ENCODE measurements at places on chromosomes 6 and 20.

DNA sequence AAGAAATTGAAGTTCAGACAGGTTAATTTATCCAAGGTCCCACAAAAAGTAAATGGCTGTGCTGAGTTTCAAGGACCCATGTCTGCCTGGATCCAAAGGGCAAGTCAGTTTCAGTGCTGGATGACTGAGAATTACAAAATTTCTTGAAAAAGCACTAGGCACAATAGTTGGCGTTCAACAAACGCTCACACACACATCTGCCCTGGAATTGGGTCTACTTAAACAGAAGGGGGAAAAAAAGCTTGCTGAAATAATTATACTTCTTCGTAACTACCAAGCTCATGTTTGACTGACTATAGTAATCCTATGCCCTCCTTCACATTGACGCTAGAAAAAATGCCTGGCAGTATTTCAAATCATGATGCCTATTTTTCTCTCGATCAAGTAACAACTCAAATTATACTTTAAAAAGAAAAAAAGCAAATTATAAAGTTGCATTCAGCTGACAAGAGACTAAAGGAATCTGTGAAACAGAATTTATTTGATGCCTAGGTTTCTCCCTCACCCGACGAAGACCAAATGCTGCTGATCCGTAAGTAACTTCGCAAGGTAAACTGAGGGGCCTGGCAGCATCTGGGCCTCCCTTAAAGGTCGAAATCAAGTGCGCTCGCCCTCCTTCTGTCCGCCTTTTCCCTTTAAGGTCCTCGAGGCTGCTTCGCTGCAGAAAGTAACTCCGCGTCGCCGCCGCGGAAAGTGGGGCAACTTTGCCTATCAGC is 650 bp upstream of the CD2AP start:
- no peak for DNase-seq

DNA sequence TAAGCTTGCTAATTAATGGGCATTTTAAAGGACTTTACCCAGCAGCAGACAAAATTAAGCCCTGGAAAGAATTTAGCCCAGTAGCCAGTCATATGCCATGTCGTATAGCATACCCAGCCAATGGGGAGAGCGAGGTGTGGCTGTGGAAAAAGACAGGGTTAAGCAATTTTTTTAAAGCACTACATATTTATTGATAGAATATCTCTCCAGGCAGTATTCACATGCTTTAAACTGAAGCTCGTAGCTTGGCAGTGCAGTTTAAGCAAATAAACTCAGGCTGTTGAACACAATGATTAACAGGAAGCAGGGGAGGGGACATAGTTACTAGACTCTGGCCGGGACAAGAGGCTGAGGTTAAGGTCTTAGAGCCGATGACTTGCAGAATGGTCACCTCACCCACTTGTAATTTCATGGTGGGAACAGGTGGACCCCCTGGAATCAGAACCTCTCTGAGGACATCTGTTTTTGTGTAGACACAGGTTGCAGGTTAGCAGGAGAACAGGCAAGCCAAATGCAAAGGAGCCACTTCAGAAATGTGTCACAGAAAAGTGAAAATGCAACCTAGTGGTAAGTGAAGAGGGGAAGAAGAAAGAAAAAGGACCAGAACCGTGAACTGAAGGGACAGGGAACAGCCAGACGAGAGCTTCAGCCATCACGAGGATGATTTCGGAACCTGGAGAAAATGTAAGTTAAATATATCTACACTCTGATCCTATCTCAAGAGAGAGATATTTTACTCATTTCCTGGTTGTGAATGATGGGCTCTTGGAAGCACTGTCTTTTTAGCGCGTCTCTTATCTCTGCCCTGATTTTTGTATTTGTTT is 7.2 kb downstream of the GCNT2 start:
- DNase-seq = peak; percentile 54

DNA sequence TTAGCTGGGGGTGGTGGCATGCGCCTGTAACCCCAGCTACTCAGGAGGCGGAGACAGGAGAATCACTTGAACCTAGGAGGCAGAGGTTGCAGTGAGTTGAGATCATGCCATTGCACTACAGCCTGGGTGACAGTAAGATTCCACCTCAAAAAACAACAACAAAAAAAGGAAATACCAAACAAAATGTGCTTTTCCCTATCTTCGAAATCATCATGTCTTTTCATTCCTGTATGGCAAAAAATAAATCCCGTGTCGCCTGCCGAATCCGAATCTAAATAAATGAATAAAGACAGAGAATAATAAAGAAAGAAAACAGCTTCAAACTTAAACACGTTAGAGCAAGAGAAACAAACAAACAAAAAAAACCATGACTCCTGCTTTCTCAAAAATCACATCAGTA is 11.8 kb downstream of the B4GALT5 start:
- DNase-seq = no peak

DNA sequence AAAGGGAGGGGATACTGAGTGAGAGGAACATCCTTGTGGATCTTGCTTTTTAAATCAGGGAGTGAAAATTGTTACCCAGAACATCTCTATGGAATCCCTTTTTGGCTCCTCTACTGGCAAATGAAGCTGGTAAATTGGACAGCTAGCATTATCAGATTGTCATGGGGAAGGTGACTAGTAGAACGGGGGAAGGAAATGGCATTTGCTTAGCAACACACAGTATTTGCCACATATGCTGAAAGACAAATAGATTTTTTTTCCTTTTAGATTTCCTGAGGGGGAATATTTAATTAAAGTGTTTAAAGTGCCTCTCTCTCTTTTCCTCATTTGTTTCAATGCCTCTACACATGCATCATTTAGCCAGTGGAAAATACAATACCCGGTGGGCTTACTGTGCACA is 573.5 kb downstream of the BCKDHB start:
- DNase-seq = no peak

DNA sequence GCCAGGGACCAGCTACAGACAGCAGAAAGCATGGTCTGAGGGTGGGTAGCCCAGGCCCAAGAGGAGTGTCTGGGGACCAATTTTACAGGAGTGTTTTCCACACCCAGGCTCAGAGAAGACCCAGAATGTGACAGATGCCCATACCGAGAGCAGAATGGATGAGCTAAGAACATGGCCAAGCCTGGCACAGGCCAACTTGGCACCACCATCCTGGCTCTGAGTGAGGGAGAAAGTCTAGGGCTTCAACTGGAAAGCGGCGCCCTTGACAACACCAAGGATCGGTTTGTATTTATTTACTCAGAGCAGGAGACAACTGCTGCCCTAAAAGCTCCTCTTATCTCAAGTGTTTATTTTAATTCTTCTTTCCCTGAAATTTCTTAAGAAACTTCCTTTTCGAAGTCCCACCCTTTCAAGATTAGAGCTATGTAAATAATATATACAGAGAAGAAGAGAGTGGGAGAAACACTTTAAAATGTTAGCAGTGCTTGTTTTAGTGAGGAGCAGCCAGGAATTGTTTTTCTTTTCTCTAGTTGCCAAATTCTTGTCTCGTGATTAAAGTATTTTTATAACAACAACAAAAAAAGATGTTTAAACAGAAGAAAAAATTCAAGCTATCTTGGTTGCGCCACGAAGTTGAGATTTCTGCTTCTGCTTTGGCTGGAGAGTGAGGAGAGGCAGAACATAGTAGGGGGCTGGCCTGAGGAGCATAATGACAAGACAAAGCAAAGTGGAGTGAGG is 16.2 kb downstream of the TNXB start:
- DNase-seq = peak; percentile 98

DNA sequence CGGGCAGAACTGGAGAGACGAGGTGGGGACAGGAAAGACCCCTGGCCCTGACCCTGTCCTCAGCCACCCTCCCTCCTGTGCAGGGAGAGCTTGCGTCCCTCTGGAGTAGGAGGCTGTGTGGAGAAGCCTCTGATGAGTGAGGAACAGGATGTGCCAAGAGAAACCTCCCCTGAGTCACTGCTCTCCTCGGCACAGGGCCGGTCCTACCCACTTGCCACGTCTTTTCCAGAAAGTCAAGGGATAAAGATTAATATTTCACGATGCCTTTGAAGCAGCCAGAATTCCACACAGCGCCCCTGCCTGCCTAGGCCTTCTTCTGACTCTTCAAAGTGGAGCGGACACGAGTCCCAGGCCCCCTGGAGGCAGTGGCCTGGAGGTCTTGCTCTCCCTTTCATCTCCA is 34.9 kb upstream of the THBS2 start:
- no peak for DNase-seq

DNA sequence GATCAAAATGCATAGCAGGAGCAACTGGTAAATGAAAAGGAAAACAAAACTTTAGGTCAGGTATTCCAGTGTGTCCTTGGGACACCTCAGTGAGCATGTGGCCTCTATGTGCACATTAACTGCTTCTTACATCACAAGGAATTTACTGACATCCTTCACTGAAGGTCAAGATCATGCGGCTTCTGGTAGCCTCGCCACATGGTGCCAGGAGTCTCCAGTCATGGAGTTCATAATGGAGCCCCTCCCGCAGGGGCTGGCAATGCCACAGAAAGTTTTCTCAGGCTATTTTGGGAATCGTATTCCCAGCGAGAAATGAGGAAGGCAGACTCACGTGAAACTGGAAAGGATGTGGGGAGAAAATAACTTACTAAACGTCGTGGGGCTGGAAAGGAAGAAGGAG is 19.7 kb upstream of the SLC22A3 start:
- DNase-seq = no peak

GRCh38 chr6:5896476-5897200 is 110.1 kb downstream of the NRN1 start:
- no peak for DNase-seq
